ENCODE measurements at places on chromosomes 12 and 14.

GRCh38 chr12:33589576-33590114 lies 150.0 kb upstream of the SYT10 start:
- no peak for DNase-seq
- no peak overlapping the region for H3K27ac ChIP-seq
- H3K4me3 ChIP-seq, result no peak overlapping the region
- no peaks in the 10 kb centered on the region for H3K36me3 ChIP-seq
- H3K4me1 ChIP-seq, result peaks cover 11% of the 10 kb centered on the region

DNA sequence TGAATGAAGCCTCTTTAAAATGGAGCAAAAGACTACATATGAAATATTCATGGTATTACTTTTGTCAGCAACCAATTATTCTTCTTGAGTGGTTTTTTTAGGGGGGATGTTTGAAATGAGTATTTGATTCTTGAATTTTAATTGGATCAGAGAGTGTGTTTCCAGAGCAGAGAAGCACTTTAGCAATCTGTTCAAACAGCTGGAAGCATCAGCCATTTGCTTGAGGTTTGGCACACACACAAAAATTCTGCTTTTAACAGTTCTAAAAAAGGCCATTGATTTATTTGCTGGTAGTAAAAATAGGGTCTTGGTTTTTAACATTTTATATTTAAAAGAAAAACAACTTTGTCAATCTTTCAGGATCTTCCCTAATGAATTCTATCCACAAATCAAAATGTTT lies 292.7 kb downstream of the LRFN5 start:
- H3K4me3 ChIP-seq, result no peak overlapping the region
- no peak overlapping the region for H3K27ac ChIP-seq
- H3K27me3 ChIP-seq, result peaks cover 43% of the 10 kb centered on the region
- no peaks in the 10 kb centered on the region for H3K4me1 ChIP-seq
- H3K36me3 ChIP-seq, result no peaks in the 10 kb centered on the region
- no peak for DNase-seq

DNA sequence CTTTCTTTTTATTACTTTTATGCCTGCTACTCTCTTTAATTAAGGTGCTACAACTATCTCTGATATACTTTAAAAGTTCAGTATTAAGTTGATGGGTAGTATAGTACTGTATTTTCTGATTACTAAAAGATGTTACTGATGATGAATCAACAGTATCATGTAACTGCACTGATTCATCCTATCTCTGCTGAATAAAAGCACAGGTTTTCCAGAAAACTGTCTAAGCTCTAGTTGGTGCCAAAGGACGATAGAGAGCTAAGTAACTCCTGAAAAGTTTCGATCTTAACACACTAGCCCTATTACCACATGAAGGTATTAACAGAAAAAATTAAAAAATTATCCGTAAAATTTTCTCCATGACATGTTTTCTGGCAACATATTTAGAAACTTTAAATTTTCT lies 2.1 kb downstream of the SCAF11 start:
- H3K27ac ChIP-seq, result peak overlapping the region; percentile 82
- peaks cover 39% of the 10 kb centered on the region for H3K4me1 ChIP-seq
- H3K4me3 ChIP-seq, result peak overlapping the region; percentile 91
- peaks cover 31% of the 10 kb centered on the region for H3K36me3 ChIP-seq
- H3K27me3 ChIP-seq, result no peaks in the 10 kb centered on the region
- DNase-seq, result peak; percentile 28

DNA sequence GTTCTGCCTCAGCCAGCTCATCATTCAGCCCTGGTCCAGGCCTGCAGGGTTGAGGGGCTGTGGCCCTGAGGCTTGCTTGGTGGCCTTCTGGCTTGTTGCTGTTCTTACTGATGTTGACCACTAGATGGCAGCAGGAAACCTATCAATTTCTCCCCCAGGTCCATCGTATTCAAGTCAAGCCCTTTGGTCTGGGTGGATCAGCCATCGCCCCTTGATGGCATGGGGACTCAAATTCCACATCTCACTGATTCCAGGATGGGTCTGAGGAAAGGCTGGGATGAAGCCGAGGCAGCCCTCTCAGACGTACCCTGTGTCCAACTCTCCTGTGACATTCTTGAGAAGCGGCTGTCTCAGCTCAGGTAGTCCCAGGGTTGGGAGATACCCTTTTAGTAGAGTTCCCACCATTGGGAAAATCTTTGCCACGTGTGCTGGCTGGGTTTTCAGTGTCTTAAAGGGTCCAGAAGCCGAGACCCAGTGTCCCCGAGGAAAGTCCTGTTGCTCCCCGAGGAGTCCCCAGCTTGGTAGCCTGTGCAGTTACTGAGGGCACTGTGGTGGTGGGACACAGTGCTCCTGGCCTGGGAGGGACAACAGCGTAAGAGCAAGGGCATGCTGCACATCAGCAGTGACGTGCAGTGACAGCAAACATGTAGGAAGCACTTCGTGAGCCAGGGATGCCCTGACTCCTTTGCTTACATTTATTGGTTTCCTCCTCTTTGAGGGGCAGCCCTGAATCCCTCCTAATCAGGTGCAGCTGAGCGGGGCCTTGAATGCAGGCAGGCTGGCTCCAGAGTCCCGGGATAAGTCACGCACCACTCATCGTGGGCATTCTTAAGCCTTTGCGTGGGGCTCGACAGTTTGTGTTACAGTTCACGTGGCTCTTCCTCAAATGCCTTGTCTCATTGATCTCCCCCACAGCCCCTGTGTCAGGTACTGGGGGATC lies 58.6 kb downstream of the TSPAN9 start:
- H3K27ac ChIP-seq, result no peak overlapping the region
- no peaks in the 10 kb centered on the region for H3K27me3 ChIP-seq
- H3K36me3 ChIP-seq, result no peaks in the 10 kb centered on the region
- no peak overlapping the region for H3K4me3 ChIP-seq
- H3K4me1 ChIP-seq, result peaks cover 5% of the 10 kb centered on the region

DNA sequence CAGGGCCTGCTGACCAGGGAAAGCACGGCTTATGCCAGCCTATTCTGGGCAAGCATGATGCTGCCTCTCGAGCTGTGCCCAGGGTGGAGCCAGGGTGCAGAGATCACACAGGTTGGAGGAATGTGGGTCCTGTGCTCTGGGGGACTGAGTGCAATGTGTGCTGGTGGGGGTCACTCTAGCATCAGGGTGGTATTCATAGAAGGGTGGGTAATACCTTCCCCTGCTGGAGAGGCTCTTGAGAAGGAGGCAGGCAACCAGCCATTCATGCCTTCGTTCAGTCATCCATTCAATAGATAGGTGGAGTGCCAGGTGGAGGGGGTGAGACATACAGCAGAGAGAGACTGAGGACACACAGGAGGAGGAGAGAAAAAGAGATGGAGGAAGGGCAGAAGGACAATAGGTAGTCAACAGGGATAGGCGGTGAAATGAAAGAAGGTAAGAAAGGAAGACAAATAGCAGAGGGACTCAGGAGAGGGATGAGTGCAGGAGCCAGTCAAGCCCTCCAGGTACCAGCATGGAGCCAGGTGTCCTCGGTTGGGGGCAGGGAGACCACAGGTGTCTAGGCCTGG lies 5.2 kb upstream of the ZNF385A start:
- peaks cover 8% of the 10 kb centered on the region for H3K36me3 ChIP-seq
- H3K27me3 ChIP-seq, result no peaks in the 10 kb centered on the region
- no peak for DNase-seq
- H3K4me3 ChIP-seq, result no peak overlapping the region
- peak overlapping the region; percentile 2 for H3K27ac ChIP-seq
- peaks cover 38% of the 10 kb centered on the region for H3K4me1 ChIP-seq

DNA sequence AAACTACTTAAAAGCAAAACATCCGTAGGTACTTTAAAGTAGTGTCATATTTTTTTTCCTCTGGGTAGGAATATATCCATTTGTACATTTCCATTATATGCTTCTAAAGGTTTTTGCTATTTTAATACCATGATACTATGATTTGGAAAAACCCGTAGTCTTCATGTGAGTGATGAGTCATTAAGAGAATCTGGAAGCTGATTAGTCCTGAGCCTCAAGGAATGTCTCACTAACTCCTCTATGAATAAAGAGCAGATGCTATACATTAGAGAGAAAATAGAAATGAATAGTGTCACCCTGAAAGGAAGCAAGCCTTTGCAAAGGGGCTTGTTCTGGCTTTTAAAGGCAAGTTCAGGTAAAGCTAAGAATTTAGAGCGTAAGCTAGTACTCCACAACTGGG lies 432.1 kb downstream of the CCDC91 start:
- no peaks in the 10 kb centered on the region for H3K4me1 ChIP-seq
- peak; percentile 23 for DNase-seq
- no peaks in the 10 kb centered on the region for H3K36me3 ChIP-seq
- no peaks in the 10 kb centered on the region for H3K27me3 ChIP-seq

- no peaks in the 10 kb centered on the region for H3K4me1 ChIP-seq
- H3K27ac ChIP-seq, result no peak overlapping the region
- H3K4me3 ChIP-seq, result no peak overlapping the region
- peaks cover 66% of the 10 kb centered on the region for H3K36me3 ChIP-seq
- peak; percentile 6 for DNase-seq
Observed at GRCh38 chr12:123744836-123745235, 17.3 kb upstream of the DNAH10 start.

GRCh38 chr12:4353785-4354208 lies 25.7 kb downstream of the FGF23 start:
- no peak overlapping the region for H3K27ac ChIP-seq
- H3K4me1 ChIP-seq, result no peaks in the 10 kb centered on the region
- peaks cover 42% of the 10 kb centered on the region for H3K36me3 ChIP-seq
- no peak overlapping the region for H3K4me3 ChIP-seq

DNA sequence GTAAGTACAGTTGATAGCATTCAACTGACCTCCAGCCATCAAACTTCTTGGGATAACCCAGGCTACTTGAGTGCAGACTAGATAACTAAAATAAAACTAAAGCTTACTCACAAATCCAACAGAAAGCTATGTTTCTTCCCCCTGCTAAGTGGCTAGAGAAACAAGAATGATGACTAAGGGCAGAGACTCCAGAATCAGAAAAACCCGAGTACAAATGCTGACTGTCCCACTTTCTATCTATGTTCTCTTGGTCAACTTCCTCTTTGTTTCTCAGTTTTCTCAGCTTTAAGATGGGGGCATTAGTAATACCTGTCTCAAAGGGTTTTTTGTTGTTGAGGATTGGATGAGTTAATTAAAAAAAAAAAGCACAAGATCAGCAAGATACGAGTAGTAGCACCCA lies 6.1 kb upstream of the NUAK1 start:
- H3K4me3 ChIP-seq, result no peak overlapping the region
- DNase-seq, result no peak
- no peaks in the 10 kb centered on the region for H3K36me3 ChIP-seq
- no peaks in the 10 kb centered on the region for H3K27me3 ChIP-seq

DNA sequence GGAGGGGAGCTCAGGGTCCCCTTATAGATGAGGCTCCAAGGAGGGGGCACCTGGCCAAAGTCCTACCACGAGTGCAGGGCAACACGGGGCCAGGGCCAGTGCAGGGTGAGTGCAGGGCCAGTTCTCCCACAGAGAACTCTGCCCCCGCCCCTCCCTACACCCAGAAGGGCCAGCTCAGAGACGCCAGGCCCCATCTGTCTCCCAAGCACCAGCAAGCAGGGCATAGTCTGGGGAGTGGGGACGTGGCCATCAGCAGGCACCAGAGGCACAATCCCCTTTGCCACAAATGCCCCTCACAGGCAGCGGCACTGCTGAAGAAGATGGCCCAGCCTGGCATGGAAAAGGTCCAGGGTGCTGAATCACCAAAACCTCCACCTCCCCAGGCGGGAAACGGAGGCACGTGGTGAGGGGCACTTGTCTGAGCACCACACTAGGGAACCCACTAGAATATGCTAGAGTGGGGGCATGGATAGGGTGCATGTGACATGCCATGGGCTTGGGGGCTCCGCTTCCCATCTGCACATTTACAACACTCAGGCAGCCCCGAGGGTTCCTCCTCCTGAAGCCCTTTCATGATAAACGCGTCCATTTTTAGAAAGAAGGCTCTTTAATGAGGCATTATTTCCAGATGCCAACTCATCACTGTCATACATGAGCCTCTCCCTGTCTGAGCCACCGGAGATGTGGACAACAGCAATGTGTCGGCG lies 17.8 kb downstream of the CCDC85C start:
- no peak overlapping the region for H3K27ac ChIP-seq
- DNase-seq, result no peak
- H3K36me3 ChIP-seq, result peaks cover 9% of the 10 kb centered on the region
- H3K27me3 ChIP-seq, result no peaks in the 10 kb centered on the region
- H3K4me1 ChIP-seq, result peaks cover 9% of the 10 kb centered on the region

DNA sequence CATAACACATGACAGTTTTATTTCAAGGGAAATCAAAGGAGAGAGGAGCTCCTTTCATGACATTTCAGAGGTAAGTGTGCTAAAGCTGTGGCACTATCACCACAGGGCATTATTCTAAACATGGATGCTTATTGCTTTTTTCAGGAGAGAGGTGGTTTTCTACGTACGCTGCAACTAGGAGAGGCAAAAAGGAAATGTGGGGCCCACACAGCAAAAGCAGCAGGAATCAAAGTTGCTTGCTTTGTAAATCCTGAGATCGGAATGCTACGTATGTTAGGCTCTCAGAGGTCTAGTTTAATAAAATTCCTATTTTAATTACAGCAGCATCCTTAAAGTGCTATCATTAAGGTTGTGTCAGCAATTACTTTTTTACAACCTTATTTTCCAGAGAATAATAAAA lies 55.0 kb upstream of the GRIP1 start:
- peaks cover 53% of the 10 kb centered on the region for H3K27me3 ChIP-seq
- DNase-seq, result no peak
- no peak overlapping the region for H3K27ac ChIP-seq

- no peak overlapping the region for H3K27ac ChIP-seq
- H3K4me1 ChIP-seq, result no peaks in the 10 kb centered on the region
- no peak overlapping the region for H3K4me3 ChIP-seq
- H3K36me3 ChIP-seq, result no peaks in the 10 kb centered on the region
- DNase-seq, result no peak
- H3K27me3 ChIP-seq, result no peaks in the 10 kb centered on the region
Observed at GRCh38 chr12:106258935-106259334, 11.1 kb upstream of the CKAP4 start.

DNA sequence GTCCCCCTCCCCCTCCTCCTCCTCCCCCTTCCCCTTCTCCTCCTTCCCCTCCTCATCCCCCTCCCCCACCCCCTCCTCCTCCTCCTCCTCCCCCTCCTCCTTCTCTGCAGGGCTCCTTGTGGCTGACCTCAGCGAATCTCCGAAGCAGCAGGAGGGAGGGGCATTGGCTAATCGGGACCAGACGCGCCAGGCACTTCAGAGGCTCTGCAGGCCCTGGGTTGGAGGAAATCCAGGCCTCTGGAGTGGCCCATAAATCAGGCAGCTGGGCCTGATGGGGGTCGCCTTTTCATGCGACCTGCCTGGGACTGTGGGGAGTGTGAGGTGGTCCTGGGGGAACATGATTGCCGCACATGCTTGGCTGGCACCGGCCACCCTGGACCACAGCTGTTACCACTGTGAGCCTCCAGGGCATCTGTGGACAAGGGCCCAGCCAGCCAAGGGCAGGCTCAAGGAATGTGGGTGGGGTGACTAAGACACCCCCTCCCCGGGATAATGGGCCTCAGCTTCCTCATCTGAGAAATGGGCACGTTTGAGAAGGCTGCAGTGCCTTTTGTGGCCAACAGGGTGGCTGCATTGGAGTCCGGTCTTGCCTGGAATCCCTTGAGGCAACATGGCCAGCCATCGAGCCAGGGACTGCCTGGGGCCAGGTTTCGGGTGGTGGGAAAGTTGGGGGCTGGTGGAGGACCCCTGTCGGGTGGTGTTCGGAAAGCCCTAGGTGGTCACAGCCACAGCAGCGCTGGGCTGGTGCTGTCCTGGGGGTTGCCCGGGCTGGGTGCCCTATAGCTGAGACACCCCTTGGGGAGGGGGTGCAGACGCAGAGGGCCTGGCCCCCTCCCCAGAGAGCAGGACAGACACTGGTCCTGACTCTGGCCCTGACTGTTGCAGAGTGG lies 12.0 kb downstream of the KIF26A start:
- no peak for DNase-seq
- H3K4me1 ChIP-seq, result no peaks in the 10 kb centered on the region
- no peak overlapping the region for H3K27ac ChIP-seq
- H3K36me3 ChIP-seq, result no peaks in the 10 kb centered on the region
- peaks cover 13% of the 10 kb centered on the region for H3K27me3 ChIP-seq

All from MCF 10A (cell line).